ENCODE measurements at places on chromosomes 13 and 19. TPM values are rescaled to one million over a fixed set of nuclear protein-coding genes. Genes with fewer than 3 reads are reported as not detected.

DNA sequence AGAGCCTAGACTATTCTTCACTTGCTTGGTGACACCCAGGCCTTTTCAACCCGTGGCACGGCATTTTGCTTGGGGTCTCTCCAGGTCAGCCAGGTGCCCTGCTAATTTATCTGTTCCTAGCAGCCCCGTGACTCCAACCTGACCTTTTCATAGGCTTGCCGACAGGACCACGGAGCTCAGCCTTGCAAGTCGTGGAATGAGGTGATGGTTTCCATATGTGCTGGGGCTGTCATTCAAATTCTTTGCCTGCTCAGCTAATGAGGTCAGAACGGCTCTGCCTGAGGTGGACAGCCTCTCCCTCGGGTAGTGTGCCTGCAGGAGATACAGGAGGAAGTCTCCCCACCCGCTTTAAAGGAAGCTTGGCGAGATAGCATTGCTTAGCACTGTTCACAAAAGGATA, 61.0 kb downstream of the SHISA2 start:
- no peak overlapping the region for H3K4me3 ChIP-seq
- no peak for DNase-seq
- H3K27me3 ChIP-seq: no peaks in the 10 kb centered on the region

DNA sequence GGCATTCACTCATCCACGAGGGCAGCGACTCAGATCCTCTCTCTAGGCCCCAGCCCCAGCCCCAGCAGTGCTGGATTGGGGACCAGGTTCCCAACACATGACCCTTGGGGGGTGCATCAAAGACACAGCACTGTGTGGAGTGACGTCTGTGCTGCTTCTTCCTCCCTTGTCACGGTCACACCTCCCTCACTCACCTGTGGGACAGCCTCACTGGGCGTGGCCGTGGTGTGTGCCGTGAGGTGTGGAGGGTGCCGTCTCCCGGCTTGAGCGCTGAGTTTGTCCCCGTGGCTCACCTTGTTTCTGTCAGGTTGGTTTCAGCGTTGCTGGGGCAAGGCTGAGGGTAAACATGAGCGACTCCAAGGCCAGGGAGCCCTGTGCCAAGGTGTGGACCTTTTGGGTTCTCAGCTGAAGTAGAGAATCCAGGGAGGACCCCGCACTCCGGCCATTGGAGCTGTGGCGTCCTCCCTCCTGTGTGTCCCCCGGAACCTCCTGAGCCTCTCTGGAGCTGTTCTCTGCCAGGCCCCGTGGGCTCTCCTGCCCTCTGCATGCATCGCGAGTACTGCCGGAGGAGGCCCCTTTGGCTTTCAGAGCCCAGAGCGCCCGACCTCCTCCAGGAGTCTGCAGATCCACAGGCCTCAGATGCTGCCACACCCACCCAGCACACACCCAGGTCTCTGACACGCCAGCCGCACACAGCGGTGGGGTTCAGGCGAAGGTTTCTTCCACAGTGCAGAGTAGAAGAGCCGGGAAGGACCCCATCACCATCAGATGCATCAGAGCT, 33.6 kb downstream of the CSNK1G2 start:
- no peak for DNase-seq
- no peaks in the 10 kb centered on the region for H3K27me3 ChIP-seq
- H3K4me1 ChIP-seq: no peaks in the 10 kb centered on the region
- H3K36me3 ChIP-seq: peaks cover 14% of the 10 kb centered on the region

GRCh38 chr19:57888107-57888559, 704 bp downstream of the ZNF814 start:
- DNase-seq: no peak
- H3K4me3 ChIP-seq: peak overlapping the region; percentile 54
- H3K27me3 ChIP-seq: no peaks in the 10 kb centered on the region

DNA sequence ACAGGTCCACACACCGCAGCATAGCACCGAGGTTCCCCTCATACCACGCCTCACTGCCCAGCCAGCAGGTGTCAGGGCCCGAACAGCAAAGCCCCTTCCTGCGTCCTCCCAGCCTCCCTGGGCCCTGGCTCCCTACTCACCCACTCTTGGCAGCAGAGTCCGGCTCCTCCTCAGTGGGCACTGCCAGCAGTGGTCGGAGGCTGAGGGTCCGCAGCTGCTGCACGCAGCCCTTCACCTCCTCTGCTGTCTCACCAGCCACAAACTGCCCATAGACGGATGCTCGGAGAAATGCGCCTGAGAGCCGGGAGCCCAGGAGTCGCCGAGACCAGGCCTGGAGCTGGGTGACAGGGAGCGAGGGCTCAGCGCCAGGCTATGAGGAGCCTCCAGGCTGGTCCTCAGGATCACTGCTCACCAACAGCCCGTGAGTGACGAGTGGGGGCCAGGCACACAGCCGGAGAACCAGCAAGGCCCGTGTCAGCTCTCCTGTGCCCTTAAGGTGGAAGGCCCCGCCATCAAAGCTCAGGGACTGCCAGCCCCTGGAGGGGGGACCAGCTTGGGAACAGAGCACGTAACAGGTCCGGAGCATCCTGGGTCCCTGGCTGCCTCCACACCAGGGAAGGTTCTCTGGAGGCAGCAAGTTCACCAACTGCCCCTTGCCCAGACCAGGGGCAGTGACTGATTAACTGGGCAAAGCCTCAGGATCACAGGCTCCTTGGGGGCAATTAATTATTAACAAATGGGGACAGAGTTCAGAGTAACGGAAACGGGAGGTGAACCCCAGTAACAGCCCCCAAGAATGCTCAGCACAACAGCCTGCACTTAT, at the start of gene PRODH2:
TSS of gene PRODH2 (minus strand) at position 626 of the 823 bp plus-strand sequence. CDS start at position 586, 40 bp downstream.
- H3K27ac ChIP-seq: no peak within 1 kb of the TSS
- no peak within 1 kb of the TSS for H3K4me3 ChIP-seq
- no peaks in the 10 kb centered on the region for H3K36me3 ChIP-seq
- H3K4me1 ChIP-seq: no peaks in the 10 kb centered on the region

Gene SHISA2
- 0.28 TPM for total RNA-seq
